Pons (tissue), 1 donor: ENCODE measurements at places on chromosomes 11 and 22.

DNA sequence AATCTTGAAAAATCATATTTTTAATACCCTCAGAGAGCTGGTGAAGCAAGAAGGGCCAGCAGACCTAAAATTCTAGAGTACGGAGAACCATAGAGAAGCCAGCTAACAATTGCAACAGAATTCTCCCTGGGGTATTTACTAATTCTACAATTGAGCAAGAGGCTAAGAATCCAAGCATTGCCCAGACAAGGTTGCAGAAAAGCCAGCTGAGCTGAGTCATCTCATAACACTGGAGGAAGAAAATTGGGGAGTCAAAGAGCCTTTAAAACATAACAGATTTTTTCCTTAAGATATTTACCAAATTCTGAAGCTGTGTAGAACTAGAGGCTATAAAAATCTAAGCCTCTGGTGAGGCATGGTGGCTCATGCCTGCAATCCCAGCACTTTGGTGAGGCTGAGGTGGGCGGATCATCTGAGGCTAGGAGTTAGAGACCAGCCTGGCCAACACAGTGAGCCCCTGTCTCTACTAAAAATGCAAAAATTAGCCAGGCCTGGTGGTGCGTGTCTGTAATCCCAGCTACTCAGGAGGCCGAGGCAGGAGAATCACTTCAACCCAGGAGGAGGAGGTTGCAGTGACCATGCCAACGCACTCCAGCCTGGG lies 13.6 kb upstream of the TMEM216 start:
- no peak for DNase-seq

GRCh38 chr11:78753297-78753696 lies 178.6 kb upstream of the NARS2 start:
- DNase-seq, result no peak

DNA sequence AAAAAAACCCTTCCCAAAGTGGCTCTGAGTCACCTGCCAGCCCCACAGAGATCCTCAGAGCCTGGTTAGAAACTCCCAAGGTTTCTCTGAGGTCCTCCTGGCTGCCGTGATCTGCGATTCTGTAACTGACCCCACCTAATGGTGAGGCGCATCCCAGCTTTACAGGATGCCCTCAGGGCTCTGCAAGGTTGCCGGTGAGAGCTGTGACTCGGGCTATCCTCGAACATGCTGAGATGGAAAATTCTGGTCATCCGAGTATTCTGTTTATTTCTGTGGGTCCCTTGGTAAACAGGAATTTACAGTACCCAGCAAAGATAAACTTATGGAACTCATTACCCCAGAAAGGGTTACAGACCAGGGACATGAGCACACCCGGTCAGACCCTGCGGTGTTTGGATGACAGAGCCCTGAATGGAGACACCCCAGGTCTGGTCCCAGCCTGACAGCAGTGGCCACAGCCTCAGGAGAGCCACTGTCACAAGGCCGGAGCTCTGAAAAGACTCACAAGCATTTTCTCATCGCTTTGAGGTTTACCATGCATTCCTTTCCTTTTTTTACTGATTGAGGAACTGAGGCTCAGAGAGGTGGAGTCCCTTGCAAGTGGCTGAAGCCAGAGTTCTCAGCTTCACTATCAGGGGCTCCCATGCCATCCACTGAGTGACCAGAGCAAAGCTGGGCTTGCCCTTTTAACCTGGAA lies 22.2 kb downstream of the LIF start:
- DNase-seq, result no peak

DNA sequence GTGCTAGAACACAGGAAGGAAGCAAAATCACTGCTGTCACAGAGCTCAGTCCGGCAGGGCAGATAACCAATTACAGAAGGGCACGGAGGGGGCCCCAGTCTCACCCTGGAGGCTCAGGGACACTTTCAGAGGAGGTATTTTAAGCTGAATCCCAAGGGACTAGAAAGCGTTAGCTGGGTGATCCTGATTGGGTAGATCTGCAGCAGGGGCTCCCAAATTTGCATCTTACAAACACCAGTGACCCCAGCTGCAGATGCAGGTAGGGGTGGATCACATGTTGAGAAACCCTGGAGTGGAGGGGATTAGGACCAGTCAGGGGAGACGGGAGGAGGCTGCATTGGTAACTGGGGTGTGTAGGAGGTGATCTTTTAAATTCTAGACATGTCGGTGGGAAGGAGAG lies 91.4 kb downstream of the CSNK2A3 start:
- no peak for DNase-seq

DNA sequence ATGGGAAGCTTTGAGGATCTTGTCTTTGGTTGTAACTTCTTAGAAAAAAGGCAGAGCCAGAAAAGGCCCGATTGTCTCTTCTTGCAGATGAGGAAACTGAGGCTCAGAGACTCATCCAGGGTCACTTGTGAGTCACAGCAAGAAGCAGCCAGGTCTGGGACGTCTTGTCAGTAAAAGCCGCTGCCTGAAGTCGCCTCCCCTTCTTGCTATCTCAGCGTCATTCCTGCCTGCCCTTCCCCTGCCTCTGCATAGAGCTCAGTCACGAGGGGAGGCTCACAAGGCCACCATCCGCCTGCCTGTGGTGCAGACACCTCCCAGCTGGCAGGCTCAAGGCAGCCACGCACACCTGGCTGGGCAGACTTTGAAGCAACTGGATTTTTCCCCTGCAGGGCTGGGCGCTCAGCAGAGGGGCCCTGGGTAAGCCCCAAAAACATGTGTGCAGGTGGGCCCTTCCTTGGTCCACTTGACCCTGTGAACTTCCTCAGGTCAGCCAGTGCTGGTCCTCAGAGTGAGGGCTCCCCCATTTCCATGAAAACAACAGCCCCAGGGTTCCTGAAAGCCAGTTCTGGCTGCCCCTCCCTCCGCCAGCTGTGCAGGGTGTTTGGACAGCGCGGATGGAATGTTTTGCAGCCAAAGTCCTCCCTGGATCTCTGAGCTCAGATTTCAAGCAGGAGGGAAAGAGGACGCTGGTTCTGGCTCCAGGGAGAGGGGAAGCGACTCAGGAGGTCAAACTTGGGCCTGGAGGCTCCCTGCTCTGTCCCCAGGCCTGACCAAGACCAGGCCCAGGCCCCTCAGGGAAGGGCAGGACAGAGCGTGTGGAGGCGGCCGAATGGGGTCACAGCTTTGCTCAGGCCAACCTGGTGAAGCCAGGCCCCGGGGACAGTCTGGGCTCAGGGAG lies 6.0 kb upstream of the RAB3IL1 start:
- DNase-seq, result no peak

GRCh38 chr11:131064373-131064991 lies 148.2 kb upstream of the SNX19 start:
- peak; percentile 81 for DNase-seq

DNA sequence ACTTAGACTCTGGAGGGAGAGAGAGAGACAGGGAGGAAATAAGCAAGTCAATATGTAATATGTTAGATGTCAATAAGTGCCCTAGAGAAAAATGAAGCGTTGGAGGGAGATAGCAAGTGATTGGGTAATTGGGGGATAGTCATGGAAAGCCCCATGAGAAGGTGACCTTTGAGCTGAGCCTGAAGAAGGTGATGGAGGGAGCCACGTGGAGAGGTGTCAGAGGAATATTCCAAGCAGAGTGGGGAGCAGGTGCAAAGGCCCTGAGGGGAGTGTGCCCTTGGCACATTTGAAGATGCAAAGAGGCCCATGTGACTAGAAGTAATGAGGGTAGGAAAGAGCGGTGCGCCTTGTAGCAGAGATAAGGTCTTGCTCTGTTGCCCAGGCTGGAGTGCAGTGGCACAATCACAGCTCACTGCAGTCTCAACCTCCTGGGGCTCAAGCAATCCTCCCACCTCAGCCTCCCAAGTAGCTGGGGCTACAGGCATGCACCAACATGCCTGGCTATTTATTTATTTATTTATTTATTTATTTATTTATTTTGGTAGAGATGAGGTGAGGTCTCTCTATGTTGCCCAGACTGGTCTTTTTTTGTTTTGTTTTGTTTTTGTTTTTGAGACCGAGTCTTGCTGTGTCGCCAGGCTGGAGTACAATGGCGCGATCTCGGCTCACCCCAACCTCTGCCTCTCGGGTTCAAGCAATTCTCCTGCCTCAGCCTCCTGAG lies 2.1 kb downstream of the LHFPL7 start:
- DNase-seq, result no peak

- DNase-seq, result no peak
These were observed 10.5 kb downstream of the ELFN2 start for GRCh38 chr22:37416827-37417226.

DNA sequence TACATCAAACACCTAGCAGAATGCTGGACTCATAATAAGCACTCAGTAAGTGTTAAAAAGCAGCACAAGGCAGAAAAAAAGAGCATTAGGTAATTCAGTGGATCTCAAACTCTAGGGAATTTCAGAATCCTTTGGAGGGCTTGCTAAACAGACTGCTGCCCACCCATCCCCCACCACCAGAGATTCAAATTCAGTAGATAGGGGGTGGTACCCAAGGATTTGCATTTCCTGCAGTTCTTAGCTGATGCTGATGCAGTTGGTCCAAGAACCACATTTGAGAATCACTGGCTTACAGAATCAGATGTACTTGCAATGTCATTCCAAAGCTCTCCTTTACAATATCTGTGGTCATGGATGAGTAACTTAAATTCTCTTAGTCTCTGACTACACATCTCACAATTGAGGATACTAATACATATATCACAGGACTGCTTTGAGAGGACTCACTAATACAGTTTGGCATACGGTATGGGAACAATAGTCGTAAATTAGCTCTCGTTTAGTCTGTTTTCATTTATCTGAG lies 664.5 kb downstream of the KCNA4 start:
- no peak for DNase-seq

DNA sequence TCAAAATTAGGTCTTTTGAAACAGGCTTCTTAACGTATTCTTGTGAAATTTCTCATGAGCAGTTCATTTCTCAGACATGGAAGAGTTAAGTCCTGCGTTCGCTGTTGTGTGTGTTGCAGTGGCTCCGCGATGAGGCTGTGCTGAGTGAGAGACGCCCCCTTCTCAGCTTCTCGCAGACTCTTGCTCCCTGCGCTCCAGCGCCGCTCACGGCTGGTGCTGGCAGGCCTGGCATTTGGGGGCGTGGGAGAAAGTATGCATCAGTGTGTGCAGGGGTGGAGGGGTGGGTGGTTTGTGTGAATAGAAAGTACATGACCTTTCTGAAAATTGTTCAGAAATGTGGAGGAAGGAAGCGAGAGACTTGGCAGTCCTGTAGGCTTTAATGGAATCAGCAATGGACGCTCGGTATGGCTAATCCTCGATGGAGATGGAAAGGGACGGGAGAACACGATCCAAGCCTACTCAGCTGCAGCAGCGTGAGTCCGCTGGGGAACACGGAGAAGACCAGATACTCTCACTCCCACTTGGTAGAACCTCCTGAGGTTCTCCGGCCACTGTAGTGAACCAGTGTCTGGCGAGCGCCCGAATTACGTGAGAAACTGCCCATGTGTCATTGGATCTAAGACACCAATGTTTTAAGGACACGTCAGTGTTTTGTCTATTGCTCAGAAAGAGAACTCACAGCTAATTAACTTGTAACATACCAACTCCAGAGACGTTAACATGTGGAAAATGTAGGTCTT lies 5.9 kb downstream of the TAB1 start:
- DNase-seq, result peak; percentile 68

- peak; percentile 77 for DNase-seq
These were observed 31.7 kb downstream of the FAM181B start for GRCh38 chr11:82701847-82702520.

DNA sequence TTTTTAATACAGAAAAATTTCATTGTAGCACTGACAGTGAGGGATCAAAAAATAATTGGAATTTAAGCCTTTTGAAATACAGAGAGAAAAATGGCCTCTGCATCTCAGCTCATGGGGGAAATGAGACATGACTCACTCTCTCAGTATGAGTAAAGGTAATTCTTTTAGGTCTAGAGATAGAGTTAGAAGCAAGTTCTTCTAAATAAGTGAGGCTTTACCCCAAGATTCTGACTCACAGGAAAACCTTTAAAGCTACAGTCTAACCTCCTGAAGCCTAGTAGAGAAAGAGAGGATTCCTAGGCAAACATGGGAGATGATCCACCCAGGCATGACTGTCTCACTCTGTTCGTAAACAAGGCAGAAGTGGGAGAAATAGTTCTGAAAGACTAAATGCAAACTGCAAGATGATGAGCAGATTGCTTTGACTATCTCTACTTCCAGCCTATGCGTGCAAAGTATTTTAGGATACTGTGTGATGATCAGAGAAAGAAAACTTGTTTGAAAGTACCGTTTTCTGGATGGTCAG lies 1003.3 kb upstream of the CCDC90B start:
- DNase-seq, result no peak

- DNase-seq, result no peak
These were observed 32.9 kb downstream of the BMAL1 start for GRCh38 chr11:13310443-13310842.

DNA sequence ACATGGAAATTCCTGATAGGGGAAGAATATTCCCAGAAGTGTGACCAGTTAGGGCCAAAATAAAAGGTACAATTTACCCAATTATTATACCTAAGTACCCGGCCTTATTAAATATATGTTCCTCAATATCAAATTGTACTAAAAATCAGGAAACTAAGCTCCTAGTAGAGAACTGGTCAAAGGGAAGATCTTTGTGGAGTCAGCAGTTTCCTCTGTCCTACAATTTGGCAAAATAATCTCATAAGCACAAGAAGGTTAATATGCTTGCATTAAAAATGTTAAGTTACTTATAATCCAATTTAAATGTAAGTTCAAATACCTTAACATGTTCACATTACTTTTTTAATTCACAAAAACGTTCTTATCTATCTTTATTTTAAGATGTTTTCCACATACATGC lies 10.3 kb downstream of the TTC28 start:
- no peak for DNase-seq

DNA sequence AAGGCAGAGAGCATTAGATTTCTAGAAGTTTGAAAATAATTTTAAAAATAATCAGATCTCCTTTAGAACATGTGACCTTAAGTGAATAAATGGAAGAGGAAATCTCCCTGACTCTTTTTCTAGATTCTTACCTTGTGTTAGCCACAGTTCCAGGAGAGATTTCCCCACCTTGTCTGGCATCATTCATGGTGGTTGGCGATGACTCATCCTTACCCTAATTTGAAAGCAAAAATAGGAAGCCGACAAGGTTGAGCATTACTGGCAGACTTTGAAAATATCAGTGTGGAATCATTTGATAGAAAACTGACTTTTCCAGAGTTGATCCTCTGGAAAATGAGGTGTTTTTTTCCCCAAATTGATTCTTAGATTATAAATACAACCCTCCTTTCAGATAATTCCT lies 48.1 kb downstream of the CNTN5 start:
- DNase-seq, result no peak

GRCh38 chr11:129249351-129249750 lies 57.2 kb upstream of the ARHGAP32 start:
- DNase-seq, result no peak

GRCh38 chr11:133500936-133501335 lies 31.4 kb downstream of the OPCML start:
- no peak for DNase-seq

DNA sequence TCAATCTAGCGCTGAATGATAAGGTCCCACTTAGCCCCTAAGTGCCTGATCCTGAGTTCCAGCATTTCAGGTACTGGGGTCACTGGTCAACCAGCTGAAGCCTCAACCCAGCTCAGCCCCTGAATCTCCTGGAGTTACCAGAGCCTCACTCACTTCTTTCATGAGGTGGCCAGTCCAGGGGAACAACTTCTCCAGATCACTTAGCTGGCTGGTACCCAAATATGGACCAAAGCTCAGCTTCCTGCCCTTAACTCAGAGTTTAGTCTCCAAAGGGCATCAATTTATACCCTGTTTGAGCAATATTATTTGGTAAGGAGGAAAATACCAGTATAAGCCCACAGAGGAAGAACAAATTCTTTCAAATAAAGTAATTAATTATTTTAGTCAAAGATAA lies 105.6 kb downstream of the SLC1A2 start:
- DNase-seq, result no peak

GRCh38 chr11:132131047-132131446 lies 760.6 kb downstream of the NTM start:
- DNase-seq, result no peak

- DNase-seq, result peak; percentile 23
These were observed 28.1 kb upstream of the FBXO3 start for GRCh38 chr11:33802194-33802950.
